A549 treated with CORT108297 at 1 μM for 4 hours (cell line): ENCODE measurements at places on chromosomes 13 and 19. TPM values are rescaled to one million over a fixed set of nuclear protein-coding genes. Genes with fewer than 3 reads are reported as not detected.

The SWSAP1 gene
- 1.6 to 2.4 TPM (median 2.1 TPM) in 5 replicates for total RNA-seq

The CEACAM16 gene
- total RNA-seq: 0.09 to 0.24 TPM (median 0.10 TPM) in 4 of 5 replicates, not detected in the other

The AP1M2 gene
- 27.7 to 55.1 TPM (median 44.5 TPM) in 5 replicates for total RNA-seq

The CUL4A gene
- 52.0 to 57.4 TPM (median 55.5 TPM) in 5 replicates for total RNA-seq

The PSPN gene
- total RNA-seq: 0.65 to 1.0 TPM (median 0.76 TPM) in 5 replicates

The NLRP7 gene
- total RNA-seq: not detected in 5 replicates

The GRIK5 gene
- total RNA-seq: 0.38 to 0.72 TPM (median 0.58 TPM) in 5 replicates

The LPAR2 gene
- 3.1 to 4.3 TPM (median 4.2 TPM) in 5 replicates for total RNA-seq

The TNNI3 gene
- 6.1 to 9.2 TPM (median 8.0 TPM) in 5 replicates for total RNA-seq

The SLC25A23 gene
- total RNA-seq: 15.2 to 20.3 TPM (median 18.4 TPM) in 5 replicates

The ZNF541 gene
- not detected in 5 replicates for total RNA-seq

The CEACAM1 gene
- 1.7 to 1.9 TPM (median 1.8 TPM) in 5 replicates for total RNA-seq

The LILRA2 gene
- not detected in 5 replicates for total RNA-seq

The CEACAM4 gene
- not detected in 5 replicates for total RNA-seq

The ATP11A gene
- total RNA-seq: 7.2 to 10.7 TPM (median 10.5 TPM) in 5 replicates

The STOML3 gene
- total RNA-seq: not detected in 5 replicates

The PABPC3 gene
- 0.10 to 0.17 TPM (median 0.14 TPM) in 5 replicates for total RNA-seq

The KLF2 gene
- total RNA-seq: 15.9 to 26.8 TPM (median 24.3 TPM) in 5 replicates

The ZNF880 gene
- total RNA-seq: 0.55 to 1.3 TPM (median 0.70 TPM) in 5 replicates

The PVR gene
- total RNA-seq: 102 to 126 TPM (median 116 TPM) in 5 replicates

The ZSCAN18 gene
- total RNA-seq: 1.6 to 4.0 TPM (median 2.9 TPM) in 5 replicates

The TPTE2 gene
- total RNA-seq: not detected in 5 replicates

The ZIK1 gene
- total RNA-seq: not detected in 5 replicates

The PRTN3 gene
- total RNA-seq: 0.27 to 0.56 TPM (median 0.34 TPM) in 5 replicates

The ZNF625 gene
- not detected in 5 replicates for total RNA-seq

The HDGFL2 gene
- total RNA-seq: 22.8 to 30.9 TPM (median 28.5 TPM) in 5 replicates

The ANGPTL8 gene
- total RNA-seq: not detected in 5 replicates

The LENG9 gene
- total RNA-seq: 3.7 to 8.0 TPM (median 7.3 TPM) in 5 replicates

The LAIR1 gene
- total RNA-seq: not detected in 5 replicates
